ENCODE measurements at places on chromosomes 5 and 9.

DNA sequence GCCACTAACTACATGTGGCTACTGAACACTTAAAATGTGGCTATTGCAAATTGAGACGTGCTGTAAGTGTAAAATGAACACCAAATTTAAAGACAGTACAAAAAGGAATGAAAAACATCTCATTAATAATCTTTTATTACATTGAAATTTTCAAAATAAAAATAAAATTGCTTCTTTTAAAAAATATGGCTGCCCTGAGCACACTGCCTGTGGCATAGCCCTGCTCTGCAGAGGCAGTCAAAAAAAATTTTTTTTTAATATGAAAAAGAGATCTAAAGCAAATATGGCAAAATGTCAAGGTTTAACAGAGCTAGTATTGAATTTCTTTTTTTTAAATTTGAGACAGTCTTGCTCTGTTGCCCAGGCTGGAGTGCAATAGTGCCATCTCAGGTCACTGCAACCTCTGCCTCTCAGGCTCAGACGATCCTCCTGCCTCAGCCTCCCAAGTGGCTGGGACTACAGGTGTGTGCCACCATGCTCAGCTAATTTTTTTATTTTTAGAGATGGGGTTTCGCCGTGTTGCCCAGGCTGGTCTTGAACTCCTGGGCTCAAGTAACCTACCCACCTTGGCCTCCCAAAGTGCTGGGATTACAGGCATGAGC is 25.6 kb downstream of the CARNMT1 start:
- no peak for DNase-seq

GRCh38 chr9:133558191-133559126 is 24.0 kb downstream of the ADAMTSL2 start:
- peak; percentile 40 for DNase-seq

GRCh38 chr9:96122282-96122681 is 179.7 kb downstream of the HSD17B3 start:
- DNase-seq = no peak

- peak; percentile 95 for DNase-seq
Observed at GRCh38 chr5:73321757-73322436, 126.7 kb downstream of the FOXD1 start.

DNA sequence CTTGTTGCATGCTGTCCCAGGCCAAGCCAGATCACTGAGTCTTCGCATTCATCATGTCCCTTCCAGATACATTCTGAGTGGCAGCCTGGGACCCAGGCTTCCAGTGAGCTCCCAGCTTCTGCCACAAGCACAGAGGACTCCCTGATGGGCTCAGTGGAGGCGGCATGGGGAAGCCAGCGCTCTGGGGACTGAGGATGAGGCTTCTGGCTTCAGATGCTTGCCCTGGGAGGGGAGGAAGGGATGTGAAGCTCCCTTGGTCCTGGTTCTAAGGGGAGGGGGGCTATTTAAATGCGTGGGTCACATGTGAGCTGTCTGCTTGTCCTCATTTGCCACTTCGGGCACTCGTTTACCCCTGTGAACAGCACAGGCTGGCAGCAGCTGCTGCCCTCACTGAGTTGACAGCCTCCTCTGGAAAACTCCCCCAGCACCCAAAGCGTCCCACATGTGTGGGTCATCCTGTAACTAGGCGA is 174.0 kb downstream of the NR3C1 start:
- DNase-seq = no peak

GRCh38 chr5:86894056-86894455 is 276.3 kb downstream of the COX7C start:
- no peak for DNase-seq

DNA sequence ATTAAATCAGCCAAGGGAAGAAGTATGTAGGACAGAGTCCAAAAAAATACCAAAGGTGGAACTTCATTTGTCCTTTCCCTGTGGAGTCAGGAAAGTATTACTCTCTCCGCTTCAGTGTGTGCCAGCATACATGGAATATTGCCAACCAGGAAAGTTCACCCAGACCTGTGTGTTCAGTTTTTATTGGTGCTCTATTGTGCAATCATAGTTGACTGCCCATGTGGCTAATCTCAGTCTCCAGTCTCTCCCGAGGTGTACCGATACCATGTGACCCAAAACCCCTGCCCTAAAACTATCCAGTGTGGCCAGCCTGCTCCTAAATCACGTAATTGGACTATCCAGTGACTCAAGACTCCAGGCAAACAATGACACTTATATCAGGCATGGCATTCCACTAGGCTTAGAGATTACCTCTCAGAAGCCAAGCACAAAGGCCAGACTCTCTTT is 38.8 kb downstream of the NFX1 start:
- DNase-seq = no peak

GRCh38 chr5:26024774-26025173 is 1013.6 kb downstream of the CDH9 start:
- DNase-seq = no peak

DNA sequence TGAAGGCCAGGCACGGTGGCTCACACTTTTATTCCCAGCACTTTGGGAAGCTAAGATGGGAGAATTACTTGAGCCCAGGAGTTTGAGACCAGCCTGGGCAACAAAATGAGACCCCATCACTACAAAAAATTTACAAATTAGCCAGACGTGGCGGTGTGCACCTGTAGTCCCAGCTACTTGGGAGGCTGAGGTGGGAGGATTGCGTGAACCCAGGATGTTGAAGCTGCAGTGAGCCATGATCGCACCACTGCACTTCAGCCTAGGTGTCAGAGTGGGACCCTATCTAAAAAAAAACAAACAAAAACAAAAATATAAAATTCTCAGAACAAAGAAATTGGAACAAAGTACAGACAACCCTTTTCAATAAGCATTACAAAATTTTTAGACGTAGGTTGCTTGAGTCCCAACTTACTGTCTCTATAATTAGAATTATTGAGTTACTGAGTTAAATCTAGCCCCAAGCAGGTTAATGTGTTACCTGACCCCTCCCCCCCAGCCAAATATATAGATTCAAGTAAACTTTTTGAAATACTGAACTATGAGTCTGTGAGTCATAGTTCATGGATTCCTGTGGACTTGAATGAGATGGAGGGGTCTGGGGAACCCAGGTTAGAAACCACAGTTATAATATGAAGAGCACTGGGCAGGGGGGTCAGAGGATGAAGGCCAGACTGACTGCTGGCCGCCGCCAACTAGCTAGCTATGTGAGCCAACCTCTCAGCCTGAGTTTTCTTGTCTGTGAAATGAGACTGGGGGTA is 173.1 kb downstream of the AOPEP start:
- no peak for DNase-seq

- DNase-seq = no peak
Observed at GRCh38 chr5:89595056-89595455, 712.1 kb upstream of the MEF2C start.

DNA sequence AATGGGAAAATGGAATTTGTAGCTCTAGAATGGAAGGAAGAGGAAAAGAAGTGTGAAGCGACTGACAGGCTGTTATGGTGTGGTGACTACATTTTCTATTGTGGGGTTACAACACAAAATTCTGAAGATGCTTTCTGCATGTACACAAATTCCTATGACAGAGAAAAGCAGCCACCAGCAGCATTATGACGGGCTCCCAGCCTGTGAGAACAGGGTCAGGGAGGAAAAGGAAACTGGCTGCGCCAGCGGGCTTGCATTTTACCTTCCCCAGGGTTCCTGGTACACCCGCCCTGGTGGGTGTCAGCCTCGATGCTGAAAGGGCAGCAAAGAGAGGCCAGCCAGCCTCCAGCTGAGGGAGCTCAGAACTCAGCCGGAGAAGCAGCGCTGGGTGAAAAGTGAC is 41.0 kb downstream of the DDX31 start:
- no peak for DNase-seq

GRCh38 chr9:86347991-86348390 is 6.2 kb downstream of the TUT7 start:
- no peak for DNase-seq

DNA sequence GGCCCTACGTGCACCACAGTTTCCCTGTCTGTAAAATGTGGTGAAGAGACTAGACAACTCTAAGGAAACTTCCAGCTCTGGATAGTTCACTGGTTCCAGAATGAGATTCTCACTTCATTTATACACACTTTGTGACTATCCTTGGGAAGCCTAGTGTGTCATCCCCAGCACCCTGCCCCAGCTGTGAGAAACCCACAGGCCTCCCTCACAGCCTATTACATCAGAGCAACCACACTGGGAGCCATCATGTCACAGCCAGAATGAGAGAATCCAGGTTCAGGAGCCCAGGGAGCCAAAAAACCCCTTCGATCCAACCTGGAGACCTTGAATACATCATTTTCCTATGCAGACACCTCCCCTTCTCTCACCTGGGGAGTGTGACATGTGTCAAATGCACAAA is 21.0 kb upstream of the HAND1 start:
- no peak for DNase-seq

GRCh38 chr5:159735749-159736660 is 180.3 kb upstream of the ADRA1B start:
- no peak for DNase-seq

- DNase-seq = no peak
Observed at GRCh38 chr5:154286557-154286956, 96.0 kb downstream of the GALNT10 start.

DNA sequence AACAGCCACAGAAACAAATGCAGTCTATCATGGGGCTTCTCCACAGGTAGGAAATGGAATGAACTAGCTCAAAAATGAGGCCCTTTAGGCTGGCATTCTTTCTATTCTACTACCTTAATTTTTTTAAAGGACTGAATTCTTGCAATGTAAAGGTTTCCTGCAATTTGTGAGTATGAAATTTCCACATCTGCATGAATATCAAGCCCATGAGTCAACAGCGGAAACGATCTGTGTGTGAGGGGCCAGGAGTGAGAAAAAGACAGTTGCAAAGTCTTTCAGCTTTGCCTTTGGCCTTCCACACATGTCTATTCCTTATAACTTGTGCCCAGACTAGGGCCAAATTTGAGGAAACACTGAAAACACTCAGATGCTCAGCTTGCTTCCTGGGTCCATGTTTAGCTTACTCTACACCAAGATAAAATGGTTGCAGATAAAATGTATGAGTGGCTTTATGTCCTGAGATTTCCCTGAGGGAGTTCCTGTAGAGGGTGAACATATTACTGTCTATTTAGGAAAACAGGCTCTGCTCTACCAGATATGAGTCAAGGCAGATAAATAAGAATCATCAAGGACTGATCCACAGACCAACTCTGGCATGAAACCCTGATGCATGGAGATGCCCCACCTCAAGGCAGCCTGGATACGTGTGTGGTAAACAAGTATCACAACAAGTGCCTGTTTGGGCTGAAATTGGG is 46.5 kb downstream of the RETREG1 start:
- DNase-seq = no peak

Measured in non-pigmented ciliary epithelial cell (primary cell).